Activated CD4-positive, alpha-beta memory T cell treated with anti-CD3 and anti-CD28 coated beads, Interleukin-2, amount 10 ng/mL, durations not matched to agents 7 days and 5 days (primary cell): ENCODE measurements at places on chromosomes 16 and 17.

DNA sequence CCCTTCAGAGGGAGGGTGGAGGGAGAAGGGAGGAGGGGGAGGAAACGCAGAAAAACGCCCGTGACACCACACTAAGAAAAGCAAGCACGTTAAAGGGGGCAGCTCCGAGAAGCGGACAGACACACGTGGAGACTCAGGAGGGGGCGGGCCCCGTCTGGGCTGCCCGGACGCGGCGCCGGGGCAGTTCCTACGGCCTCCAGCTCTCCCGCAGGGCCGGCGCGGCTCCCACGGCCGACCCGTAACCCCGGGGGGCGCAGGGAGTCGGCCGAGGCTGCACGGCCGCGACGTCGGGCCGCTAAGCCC, 362 bp downstream of the KLHDC4 start:
- peak; percentile 63 for DNase-seq

DNA sequence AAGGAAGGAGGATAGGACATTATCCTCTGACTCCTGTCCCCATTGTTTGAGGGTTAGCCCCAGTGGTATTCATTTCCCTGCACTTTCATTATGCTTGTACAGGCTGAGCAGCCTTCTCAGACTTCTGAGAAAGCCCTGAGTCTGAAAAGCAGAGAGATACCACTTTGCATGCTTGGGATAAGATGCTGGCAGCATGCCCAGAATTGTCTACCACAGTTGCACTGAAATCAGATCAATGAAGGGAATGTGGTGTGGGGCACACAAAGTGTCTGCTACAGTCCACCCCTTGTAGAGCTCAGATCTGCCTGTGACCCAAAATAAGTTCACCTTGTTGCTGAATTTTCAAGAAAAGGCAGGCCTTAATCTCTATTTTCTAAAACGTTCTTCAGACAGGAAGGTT, 160.6 kb downstream of the CCT6B start:
- no peak for DNase-seq

DNA sequence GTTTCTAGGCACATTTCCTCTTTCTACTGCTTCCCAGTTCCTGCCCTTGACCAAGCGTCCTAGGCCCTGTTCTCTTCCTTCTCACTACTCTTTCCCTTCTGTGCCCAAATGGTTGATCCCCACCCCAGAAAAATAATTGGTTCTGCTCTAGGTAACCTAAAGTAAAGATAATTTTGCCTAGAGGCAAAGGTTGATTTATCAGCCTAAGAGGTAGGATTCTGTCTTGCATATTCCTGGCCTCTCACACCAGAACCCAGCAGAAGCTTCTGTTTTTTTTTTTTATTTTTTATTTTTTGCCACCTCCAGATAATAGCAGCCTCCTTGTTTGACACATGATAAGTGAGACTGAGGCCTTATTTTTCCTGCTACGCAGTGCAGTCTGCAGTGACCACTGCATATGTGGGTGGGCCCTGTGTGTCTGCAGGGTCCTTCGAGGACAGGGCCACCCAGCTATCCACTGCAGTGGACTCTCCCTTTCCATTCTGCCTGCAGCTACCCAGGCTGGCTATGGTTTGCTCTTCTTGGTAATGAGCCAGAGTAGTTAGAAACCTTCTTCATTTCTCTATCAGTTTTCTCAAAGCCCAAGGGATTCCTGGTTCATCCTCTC, 701 bp downstream of the PIPOX start:
- DNase-seq = no peak

- DNase-seq = no peak
Observed at GRCh38 chr17:42853597-42853967, 2.6 kb downstream of the AOC3 start.

DNA sequence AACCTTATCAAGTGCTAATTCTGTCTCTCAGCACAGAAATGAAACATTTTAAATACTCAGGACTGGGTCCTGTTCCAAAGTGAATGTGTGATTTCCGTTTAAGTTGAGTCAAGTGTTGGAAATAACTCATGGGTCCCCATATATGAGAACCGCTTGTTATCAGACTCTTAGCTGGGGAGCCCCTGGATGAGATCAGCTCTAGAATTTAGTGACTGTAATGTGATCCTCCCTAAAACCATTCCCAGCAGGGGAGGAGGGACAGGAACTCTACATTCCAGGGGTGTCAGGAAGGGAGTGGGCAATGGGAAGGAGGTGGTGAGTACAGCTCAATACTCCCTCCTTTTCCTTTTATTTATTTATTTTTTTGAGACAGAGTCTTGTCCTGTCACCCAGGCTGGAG, 37.5 kb downstream of the OTOA start:
- DNase-seq = no peak

GRCh38 chr17:50570528-50570927, 10.0 kb downstream of the CACNA1G start:
- DNase-seq = no peak

DNA sequence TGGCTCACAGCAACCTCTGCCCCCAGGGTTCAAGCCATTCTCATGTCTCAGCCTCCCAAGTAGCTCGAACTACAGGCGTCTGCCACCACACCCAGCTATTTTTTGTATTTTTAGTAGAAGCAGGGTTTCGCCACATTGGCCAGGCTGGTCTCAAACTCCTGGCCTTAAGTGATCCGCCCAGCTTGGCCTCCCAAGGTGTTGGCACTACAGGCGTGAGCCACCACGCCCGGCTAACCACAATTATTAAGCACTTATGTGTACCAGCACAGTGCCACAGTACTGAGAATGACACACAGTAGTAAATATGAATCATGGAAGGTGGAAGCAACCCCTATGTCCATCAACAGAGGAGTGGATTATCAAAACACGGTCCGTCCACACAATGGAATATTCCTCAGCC, 49.8 kb downstream of the COTL1 start:
- DNase-seq = no peak

- DNase-seq = no peak
Observed at GRCh38 chr16:2785101-2785991, 2.0 kb downstream of the PRSS33 start.

- no peak for DNase-seq
Observed at GRCh38 chr17:38730526-38731379, 612 bp downstream of the CISD3 start.

- no peak for DNase-seq
Observed at GRCh38 chr16:85380905-85381737, 232.0 kb upstream of the GSE1 start.

DNA sequence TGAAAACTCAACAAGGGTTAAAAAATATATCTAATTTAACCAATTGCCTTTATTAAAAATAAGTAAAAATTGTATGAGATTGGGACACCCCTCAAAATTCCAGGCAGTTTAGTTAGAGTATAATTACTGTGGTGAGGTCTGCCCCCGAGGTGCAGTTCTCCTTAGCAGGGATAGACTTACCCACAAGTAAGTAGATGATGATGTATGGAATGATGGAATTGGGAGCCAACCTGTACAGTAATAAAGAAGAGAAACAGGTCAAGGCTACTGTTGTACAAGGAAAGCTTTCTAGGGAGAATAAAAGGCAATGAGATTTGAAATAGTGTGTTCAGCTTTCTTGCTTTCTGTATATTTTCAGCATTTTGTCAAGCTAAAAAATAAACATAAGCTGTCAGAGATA, 1.8 kb downstream of the LDAF1 start:
- no peak for DNase-seq

DNA sequence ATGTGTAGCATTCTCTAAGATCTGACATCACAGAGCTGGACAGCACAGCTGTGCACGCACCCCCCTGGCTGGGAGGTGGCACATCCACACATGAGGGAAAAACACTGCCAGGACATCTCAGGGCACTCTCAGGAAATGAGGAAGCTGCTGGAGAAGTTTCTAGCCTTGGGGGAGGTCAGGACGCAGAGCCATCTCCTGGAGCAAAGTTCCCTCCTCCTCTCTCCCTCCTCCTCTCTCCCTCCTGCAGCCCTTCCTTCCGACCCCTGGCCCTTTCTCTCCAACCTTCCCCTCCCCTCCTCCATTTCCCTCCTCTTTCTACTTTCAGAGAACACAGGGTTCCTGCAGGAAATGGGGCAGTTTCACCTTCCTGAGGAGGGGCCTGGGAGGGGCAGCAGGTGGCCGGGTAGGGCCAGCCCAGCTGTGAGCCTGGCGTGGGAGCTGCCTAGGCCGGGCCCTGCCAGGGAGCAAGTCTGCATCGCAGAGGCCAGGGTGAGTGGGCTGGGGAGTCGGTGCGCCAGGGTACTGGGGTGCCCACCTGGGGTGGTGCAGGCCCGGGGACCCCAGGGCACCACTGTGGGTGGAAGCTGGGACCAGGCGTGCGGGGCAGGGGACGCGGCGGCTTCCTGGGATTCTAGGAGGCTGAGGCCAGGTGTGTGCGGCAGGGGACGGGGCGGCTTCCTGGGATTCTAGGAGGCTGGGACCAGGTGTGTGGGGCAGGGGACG, at the start of gene DPEP1:
DPEP1 (plus strand) TSS at position 412 of the 723 bp plus-strand sequence. CDS start 16,769 bp downstream, outside the sequence.
- DNase-seq = no peak

GRCh38 chr17:4492721-4493561, 5.7 kb upstream of the SPNS2 start:
- DNase-seq = peak; percentile 46

DNA sequence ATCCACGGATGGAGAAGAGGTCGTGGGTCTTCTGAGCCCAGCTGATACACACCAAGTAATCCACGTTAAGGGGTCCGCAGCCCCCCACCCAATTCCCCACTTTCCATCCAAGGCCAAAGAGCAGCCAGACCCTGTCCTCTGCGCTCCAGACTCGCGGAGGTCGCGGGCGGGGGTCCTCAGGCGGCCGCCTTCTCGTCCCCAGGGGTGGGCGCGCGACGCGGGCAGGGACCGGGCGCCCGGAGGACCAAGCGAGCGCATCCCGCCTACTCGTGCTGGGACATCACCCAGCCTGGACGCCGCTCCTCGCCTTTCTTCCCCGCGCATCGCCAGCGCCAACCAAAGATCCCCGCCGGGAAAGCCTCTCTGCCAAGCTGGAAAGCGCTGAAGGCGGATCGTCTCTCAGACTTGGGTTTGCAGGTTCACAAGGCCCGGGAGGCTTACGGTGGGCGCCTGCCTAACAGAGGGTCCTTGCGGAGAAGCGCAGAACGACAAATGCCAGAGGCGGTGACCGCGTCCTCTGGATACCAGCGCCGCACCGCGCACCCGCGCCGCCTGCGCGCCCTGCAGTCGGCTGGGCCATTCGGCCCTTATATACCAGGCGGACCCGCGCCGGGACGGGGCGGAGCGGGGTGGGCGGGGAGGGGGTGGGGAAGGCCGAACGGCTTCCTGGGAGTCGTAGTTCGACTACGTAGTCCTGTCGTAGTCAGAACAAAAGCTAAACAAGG, 471.6 kb downstream of the SOX9 start:
- peak; percentile 85 for DNase-seq

DNA sequence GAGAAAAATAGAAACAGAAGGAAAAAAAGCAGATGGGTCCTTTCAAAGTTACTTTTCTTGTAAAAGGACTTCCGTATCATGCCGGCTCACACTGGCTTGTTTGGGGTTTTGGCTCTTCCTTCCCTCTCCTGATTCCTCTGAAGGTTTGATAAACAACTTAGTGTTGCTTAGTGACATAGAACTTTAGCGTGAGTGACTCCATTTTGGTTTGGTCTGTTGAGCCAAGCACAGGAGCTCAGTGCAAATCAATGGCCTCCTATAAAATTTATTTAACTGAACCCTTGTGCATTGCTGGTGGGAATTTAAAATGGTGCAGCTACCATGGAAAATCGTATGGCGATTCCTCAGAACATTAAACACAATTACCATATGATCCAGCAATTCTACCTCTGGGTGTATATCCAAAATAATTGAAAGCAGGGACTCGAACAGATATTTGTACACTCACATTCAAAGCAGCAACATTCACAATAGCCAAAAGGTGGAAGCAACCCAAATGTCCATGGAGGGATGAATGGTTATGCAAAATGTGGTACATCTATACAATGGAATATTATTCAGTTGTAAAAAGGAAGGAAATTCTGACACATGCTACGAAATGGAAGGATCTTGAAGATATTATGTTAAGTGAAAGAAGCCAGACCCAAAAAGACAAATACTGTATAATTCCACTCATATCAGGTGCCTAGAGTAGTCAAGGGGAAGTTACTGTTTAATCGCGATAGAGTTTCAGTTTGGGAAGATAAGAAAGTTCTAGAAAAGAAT, 1.1 kb upstream of the TUBG2 start:
- DNase-seq = no peak

GRCh38 chr16:10625595-10626357, 45.4 kb upstream of the EMP2 start:
- DNase-seq = no peak

DNA sequence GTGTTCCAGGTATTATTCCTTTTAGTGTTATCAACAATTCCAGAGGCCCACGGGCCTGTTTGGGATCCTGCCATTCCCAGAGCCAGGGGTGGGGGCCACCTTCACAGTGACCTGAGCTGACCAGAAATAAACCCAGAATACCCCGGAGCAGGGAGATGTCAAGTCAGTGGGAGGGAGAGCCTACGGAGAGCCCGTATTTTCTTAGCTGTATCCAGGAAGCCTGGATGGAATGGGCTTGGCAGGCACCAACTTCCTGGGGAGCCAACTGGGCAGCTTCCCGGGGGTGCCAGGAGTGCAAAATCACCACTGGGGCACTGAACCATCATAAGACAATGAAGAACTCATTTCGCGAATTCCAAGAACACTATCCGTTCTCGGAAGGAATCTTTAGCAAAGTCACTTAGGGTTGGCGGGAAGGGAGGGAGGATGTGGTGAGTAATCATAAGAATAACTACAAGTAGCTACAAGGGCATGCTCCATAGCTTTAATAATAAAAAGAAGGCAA, 13.2 kb upstream of the MRTFB start:
- no peak for DNase-seq

- DNase-seq = no peak
Observed at GRCh38 chr17:1002412-1002753, 5.5 kb downstream of the TIMM22 start.

DNA sequence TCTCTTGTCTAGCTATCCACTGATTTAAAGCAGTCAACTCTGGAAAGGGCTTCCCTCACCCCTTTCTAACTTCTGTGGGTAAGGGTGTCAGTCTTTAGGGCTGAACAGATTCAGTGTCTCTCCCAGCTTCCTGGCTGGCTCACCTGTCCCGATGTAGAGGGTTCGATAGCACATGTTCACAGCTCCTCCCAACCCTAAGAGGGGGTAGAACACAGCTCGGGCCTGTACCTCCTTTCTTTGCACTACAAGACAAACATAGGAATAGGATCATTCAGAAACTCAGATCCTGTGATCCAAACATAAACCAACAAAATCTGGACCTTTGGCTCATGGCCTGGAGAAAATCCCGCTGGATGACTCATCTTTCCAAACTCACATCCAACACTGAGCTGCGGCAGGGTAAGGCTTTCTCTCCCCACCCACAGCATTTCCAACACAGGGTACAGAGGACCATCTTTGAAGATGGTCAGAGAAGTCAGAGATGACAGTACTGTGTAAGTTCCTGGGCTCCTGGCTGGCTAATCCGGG, 5.8 kb upstream of the DHRS13 start:
- no peak for DNase-seq

GRCh38 chr17:80457236-80457856, 19.1 kb downstream of the NPTX1 start:
- peak; percentile 60 for DNase-seq
